ENCODE measurements at places on chromosomes 5 and 9.

DNA sequence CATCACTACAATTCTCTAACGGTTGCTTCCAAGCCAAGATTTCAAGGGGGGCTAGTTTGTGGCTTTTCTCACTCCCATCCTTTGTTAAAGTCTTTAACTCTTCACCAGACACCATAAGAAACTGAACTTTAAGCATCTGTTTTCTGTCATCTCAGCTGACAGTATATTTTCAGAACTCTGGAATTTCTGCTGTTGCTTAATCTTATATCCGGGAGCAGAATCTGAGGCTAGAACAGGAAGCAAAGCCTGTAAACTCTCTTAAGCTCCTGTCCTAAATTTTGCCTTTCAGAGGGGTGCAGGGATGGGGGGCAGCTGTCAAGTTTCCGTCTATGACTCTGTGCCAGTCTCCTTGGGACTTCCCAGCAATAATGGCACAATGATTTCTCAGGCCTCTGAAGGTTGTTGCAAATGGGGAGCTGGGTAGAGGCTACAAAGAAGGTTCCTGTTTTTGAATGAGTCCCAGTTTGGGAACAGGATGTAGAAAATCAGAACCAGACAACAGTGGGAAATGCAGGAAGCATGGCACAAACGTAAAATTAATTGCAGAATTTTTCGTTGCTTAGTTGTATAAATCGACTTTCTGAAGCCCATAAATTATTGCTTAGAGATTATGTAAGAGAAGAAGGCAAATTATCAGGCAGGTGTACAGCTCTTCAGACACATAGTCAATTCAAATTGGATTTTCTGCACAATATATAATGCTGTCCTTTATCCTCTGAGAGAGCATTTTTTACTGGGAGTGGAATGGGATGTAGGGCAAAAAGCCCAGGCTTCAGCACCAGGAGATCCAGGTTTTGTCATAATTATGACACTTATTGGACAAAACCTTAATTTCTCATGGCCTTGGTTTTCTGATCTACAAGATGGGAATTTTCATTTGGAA lies 430.9 kb downstream of the DMAC1 start:
- DNase-seq, result no peak

- DNase-seq, result no peak
Observed at GRCh38 chr9:82535432-82535998, 527.4 kb downstream of the RASEF start.

DNA sequence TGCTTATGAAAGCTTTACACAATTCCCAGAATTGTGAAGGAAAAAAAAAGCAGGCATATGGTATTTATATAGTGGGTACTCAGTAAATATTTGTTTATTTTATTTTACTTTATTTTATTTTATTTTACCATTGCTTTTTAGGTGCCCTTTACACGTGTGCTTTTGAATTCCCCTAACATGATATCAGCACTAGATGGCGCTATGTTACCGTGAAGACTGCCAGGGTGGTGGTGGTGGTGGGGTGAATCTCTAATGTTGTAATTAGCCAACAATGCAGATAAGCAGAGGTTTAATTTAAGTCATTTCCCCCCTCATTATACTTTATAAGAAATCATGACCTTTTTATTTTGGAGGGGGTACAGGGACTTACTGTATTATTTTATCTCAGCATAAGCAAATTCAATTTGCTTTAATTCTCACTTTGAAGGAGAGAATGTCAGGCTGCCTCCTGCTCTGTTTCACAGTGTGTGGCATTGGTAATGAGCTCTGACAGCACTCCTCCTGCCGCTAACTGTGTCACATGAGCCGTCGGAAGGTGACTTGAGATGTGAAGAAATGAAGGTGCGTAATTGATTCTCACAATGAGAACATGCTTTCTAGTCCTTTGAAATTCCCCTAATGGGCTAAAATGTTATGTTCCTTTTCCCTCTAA lies 165.6 kb downstream of the YTHDC2 start:
- DNase-seq, result peak; percentile 11

GRCh38 chr9:79630521-79631403 lies 59.0 kb downstream of the TLE4 start:
- no peak for DNase-seq

DNA sequence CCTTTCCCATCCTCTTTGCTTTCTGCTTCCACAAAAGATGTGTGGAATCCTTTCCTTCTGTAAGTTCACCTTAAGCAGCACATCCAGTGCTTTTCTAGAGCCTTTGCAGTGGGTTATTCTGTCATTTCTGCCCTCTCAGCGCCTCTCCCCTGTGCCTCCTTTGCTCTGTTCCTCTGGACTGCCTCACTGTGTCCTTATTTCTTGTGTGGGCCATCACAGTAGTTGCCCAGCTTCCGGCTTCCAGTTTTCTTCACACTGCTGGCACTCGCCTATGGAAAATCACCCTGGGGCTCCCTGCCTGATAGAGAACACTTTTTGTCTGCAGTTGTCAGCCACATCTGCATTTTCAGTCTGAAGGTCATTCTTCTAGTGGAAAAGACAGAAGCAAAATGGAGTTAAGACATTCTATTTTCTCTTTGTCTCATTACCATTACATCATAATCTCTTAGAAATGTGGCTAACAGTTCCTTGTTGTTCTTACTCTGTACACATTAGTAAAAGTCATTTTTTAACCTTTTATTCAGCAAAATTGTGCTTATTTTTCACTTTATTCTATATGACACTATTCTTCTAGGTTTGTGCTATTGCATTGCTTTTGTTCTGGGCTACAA lies 64.1 kb upstream of the ZNF608 start:
- DNase-seq, result no peak

GRCh38 chr9:91845879-91846278 lies 104.1 kb downstream of the ROR2 start:
- DNase-seq, result no peak

DNA sequence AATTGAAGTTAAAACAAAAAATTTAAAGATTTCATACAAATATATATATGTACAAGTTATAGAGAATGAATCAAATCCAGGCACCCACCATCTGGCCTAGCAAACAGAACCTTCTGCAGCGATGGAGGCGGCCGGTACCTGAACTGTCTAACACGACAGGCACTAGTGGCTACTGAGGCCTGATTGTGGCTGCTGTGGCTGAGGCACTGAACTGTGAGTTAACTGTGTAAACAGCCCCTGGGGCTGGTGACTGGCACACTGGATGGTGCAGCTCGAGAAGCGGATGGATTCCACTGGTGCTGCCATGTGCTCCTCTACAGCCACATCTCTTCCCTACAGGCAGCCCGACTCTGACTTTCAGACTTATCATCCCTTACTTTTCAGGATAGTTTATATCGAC lies 82.4 kb downstream of the RAPGEF1 start:
- DNase-seq, result no peak

DNA sequence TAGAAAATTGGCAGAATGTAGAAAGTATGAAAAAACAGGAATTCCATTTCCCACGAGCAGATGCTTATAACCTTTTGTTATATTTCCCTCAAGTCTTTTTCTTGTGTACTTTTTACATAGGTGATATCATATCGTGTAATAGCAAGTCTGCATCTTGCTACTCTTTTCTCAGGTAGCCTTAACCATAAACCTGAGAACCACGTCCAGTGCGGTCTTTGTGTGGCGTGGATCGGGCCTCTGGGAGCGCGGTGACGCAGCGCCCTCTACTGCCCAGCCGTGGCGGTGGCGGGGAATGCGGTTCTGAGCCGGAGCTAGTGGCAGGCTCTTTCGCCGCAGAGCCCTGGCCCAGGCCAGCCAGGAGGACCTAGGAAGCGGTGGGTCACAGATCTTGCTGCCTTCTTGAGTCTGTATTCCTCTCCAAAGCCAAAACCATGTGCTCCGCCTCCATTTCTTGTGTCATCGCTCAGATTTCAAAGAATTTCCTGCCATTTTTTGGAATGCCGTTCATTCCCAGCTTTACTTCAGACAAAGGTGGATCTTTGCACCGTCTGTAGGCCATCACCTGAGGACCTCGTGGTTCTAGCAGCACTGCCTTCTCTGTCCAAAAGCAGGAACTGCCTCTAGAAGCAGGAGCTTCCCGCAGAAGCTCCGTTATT lies 71.9 kb downstream of the MVB12B start:
- peak; percentile 74 for DNase-seq

GRCh38 chr5:177607452-177608192 lies 7.7 kb downstream of the B4GALT7 start:
- DNase-seq, result peak; percentile 54

GRCh38 chr5:149761461-149761860 lies 31.4 kb downstream of the PPARGC1B start:
- DNase-seq, result no peak

- peak; percentile 58 for DNase-seq
Observed at GRCh38 chr5:127492854-127493738, 24.3 kb upstream of the PRRC1 start.

GRCh38 chr9:125495172-125496119 lies 211.6 kb downstream of the MAPKAP1 start:
- DNase-seq, result no peak

DNA sequence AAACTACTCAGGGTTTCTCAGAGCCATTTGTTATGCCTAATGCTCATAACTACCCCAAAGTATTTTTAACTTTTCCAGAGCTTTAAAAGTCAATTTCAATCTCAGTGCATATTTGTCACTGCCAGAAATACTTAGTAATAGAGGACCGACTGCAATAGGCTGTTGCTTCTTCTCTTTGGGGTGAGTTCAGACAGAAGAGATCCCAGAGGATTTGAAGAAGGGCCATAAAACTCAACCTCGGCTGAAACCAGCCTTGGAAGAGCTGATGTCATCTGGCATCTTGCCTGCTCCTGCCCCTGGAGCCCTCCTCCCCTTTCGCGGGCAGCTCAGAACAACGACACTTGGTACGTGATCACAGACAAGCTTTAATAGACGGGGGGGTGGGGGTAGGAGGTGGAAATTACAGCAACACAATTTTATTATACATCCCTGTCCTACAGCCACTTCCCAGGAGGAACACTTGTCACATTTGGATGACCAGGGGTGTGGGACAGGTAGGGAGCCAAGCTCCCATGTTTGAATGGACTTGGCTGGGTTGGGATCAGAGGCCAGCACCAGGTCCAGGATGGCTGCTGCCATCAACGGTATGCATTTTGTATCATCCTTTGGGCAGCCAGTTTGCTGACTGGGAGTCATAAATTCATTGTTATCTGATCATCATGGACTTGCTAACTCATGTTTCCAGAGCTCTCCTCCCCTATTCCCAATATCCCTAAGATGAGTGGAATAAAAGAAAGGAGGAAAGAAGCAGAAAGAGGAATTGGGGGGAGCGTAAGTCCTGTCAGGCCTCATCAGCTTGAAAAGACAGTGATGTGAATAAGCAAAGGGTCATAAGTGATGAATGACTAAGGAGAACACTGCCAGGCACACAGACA lies 186.6 kb upstream of the PANK3 start:
- DNase-seq, result no peak

GRCh38 chr5:5658226-5658625 lies 235.7 kb downstream of the ICE1 start:
- DNase-seq, result no peak

- DNase-seq, result no peak
Observed at GRCh38 chr9:74577956-74578355, 80.8 kb downstream of the RORB start.

DNA sequence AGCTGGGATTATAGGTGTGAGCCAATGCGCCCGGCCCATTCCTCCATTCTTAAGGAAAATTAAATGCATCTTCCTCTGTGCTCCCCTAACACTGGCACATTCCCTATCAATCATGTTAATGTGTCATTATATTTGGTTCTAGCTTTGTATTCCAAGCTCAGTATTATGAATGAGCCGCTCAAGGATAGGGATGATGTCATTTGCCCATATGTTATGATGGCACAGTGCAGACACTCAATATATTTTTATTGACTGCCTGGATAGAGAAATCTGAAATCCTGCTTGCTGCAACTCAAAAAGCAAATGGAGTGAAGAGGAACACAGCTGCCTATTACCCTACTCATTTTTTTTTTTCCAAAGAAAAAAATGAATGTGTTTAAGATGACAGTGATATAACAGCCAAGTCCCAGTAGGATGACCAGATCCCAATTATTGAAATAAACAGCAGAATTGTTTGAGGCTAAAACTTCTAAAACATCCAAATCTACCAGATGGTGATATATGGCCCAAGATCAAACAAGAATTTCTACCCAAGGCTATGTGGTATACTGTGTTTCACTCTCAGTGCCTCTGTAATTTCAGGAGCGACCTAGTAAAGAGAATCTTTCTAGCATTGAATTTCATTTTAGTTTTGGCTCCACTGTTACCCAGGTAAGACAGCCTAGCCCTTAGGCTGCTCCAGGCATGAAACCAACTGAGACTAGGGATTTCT lies 16.3 kb downstream of the SUSD1 start:
- DNase-seq, result no peak

DNA sequence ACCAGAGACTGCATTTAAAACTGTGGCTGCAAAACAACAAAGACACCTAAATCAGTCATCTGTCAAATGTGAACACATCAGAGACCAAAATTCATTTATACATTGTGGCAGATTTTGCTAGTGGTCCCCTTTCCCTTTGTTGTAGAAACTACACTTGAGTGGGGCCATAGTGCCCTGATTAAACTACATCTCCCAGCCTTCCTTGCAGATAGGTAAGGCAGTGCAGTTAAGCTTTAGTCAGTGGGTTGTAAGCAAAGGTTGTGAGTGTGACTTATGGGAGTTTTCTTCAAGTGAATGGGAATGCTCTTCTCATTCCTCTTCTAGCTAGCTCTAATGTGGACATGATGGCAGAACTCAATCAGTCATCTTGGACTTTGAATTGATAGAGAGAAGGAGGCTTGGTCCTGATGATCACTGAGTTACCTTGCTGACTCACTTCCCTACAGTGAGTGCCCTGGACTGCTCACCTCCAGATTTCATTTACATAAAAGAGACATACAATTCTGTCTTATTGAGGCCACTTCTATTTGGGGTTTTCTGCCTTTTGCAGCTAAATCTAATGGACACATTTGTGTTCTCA lies 35.2 kb upstream of the SPARC start:
- no peak for DNase-seq

- DNase-seq, result no peak
Observed at GRCh38 chr9:107612136-107612535, 122.6 kb upstream of the KLF4 start.

GRCh38 chr9:77427256-77427927 lies 220.7 kb downstream of the GNA14 start:
- no peak for DNase-seq

GRCh38 chr9:106526716-106527204 lies 336.2 kb upstream of the ZNF462 start:
- DNase-seq, result no peak

DNA sequence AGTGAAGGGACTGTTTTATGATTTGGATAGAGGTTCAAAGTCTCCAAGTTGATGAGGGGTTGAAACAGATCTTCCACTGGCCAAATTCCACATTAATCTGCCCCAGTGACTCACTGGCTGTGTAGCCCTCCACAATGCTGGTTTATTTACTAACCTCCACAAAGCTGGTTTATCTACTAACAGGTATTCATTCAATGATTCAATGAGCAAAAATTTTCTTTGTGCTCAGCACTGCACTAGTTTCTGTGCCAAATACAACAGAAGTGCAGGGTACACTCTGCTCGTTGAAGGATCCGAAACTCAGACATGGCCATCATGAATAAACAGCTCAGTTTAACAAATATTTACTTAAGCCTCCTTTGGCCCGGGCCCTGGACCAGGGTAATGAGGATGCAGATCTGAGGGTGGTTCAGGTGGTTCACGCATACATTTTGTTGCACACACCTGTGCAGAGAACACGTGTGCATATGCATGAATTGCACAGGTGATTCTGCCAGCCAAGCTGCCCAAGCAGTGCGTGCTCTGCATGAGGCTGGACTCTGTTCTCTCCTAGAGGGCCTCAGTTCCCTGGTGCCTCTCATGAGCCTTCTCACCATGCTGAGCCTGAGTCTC lies 71.0 kb downstream of the SH3PXD2B start:
- peak; percentile 91 for DNase-seq

GRCh38 chr5:138466125-138466899 lies 1.0 kb downstream of the EGR1 start:
- no peak for DNase-seq

- no peak for DNase-seq
Observed at GRCh38 chr5:112647428-112647827, 90.3 kb upstream of the APC start.

Data from NCI-H774 (cell line).